ENCODE measurements at places on chromosomes 4 and X. TPM values are rescaled to one million over a fixed set of nuclear protein-coding genes. Genes with fewer than 3 reads are reported as not detected.

NLGN3 gene
- total RNA-seq: 3.5 TPM

DNA sequence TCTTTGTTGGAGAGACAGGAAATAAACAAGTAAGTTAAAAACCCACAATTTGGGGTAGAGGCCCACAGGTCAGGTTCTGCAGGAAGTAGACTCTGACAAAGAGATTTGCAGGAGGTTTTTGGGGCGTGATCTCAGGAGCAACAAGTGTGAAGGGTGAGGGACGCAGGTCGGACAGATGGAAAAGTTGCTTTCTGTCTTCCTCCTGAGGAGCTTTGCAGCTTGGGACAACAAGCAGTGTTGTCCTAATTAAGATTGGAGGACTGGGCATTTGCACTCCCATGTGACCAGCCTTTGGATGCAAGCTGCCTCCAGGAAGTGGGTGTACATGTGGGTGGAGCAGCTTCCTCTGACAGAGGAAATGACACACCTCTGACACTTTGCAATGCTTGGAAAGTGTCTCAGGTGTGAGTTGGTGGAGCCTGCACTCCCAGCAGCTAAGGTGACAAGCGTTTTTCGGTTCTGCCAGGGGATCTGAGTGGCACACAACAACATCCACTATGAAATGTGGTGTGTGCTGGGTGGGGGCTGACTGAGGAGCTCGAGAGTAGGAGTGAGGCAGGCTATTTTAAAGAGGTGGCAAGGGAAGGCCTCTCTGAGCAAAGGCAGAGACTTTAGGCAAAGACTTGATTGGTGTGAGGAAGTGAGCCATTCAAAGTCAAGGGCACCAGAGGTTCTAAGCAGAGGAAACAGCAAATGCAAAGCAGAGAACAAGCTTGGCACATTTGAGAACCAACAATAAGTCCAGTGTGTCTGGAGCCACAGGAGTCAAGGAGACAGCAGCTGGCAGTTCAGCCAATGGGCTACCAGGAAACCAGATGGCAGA, 339.8 kb upstream of the GATB start:
- no peak overlapping the region for H3K4me3 ChIP-seq
- no peak for DNase-seq
- H3K27me3 ChIP-seq: no peaks in the 10 kb centered on the region
- H3K27ac ChIP-seq: no peak overlapping the region
- H3K36me3 ChIP-seq: no peaks in the 10 kb centered on the region

ASB12 gene
- 0.29 TPM for total RNA-seq

RAI2 gene
- total RNA-seq: 0.72 TPM

- H3K27ac ChIP-seq: no peak overlapping the region
- DNase-seq: no peak
- H3K36me3 ChIP-seq: no peaks in the 10 kb centered on the region
- peaks cover 2% of the 10 kb centered on the region for H3K4me1 ChIP-seq
- H3K27me3 ChIP-seq: no peaks in the 10 kb centered on the region
- H3K4me3 ChIP-seq: no peak overlapping the region
Measured at GRCh38 chr4:97239667-97239997, 903.6 kb downstream of the STPG2 start.

DNA sequence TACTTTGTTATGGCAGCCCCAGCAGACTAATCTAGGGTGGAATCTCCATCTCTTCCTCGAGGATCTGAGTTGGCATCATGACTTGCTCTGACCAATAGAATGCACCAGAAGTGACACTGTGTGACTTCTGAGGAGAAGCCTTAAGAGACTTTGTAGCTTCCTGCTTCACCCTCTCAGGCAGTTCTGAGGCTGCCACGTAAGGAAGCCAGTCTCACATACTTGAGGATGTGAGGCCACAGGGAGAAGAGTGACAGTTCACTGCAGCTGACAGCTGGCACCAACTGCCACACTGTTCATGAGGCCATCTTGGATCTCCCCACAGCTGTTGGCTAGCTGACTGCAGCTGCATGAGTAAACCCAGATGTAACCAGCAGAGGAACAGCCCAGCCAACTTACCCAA, 29.3 kb upstream of the BCOR start:
- H3K4me1 ChIP-seq: no peaks in the 10 kb centered on the region
- no peak overlapping the region for H3K4me3 ChIP-seq
- H3K36me3 ChIP-seq: peaks cover 13% of the 10 kb centered on the region
- H3K27me3 ChIP-seq: no peaks in the 10 kb centered on the region

DNA sequence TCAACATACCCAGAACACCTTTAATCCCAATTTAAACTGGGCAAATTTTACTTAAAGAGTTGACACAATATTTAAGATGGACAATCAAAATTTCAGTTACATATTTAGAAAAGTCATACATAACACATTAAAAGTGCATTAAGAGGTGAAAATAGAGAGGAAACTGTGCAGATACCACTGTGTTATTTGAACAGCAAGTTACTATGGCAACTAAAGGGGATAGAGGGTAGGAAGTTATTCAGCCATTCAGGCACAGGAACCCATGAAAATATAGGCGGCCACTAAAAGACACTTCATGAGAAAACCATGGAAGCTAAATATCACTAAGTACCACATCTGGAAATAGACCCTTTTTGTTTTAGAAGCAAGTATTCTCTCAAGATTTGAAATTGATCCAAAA, 75.1 kb downstream of the PDGFC start:
- no peaks in the 10 kb centered on the region for H3K27me3 ChIP-seq
- H3K27ac ChIP-seq: no peak overlapping the region
- H3K36me3 ChIP-seq: no peaks in the 10 kb centered on the region
- H3K4me1 ChIP-seq: no peaks in the 10 kb centered on the region

- H3K4me1 ChIP-seq: no peaks in the 10 kb centered on the region
- no peak overlapping the region for H3K27ac ChIP-seq
- no peaks in the 10 kb centered on the region for H3K36me3 ChIP-seq
- DNase-seq: no peak
Measured at GRCh38 chrX:29530501-29530900, 684.9 kb upstream of the MAGEB2 start.

ATP1B4 gene
- not detected for total RNA-seq

ASMT gene
- 1.4 TPM for total RNA-seq

GRCh38 chr4:39574946-39575345, 47.7 kb upstream of the UGDH start:
- H3K27me3 ChIP-seq: no peaks in the 10 kb centered on the region
- H3K36me3 ChIP-seq: peaks cover 4% of the 10 kb centered on the region
- H3K4me1 ChIP-seq: no peaks in the 10 kb centered on the region

DNA sequence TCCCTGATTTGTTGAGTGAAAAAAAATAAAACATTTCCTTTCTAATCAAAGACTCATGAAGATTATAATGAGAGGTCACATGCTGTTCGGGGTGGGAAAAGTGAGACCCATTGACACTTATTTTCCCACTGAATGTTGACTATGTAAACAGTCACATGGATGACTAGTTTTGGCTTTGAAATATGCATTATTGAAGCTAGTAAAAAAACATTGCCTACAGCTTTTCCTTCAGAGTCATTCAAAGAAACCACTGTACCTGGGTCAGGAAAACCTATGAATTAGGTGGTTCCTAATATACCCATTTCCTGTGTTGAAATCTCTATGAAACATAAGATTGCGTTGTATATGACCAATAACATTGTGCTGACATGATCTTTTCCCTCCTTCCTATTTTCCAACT, 251.2 kb downstream of the CFAP299 start:
- no peak for DNase-seq
- H3K27me3 ChIP-seq: no peaks in the 10 kb centered on the region
- no peaks in the 10 kb centered on the region for H3K4me1 ChIP-seq
- H3K27ac ChIP-seq: no peak overlapping the region

- peaks cover 13% of the 10 kb centered on the region for H3K36me3 ChIP-seq
- no peaks in the 10 kb centered on the region for H3K27me3 ChIP-seq
- H3K4me3 ChIP-seq: no peak overlapping the region
- no peak overlapping the region for H3K27ac ChIP-seq
- peaks cover 4% of the 10 kb centered on the region for H3K4me1 ChIP-seq
Measured at GRCh38 chr4:7803992-7804755, 135.5 kb downstream of the AFAP1 start.

DNA sequence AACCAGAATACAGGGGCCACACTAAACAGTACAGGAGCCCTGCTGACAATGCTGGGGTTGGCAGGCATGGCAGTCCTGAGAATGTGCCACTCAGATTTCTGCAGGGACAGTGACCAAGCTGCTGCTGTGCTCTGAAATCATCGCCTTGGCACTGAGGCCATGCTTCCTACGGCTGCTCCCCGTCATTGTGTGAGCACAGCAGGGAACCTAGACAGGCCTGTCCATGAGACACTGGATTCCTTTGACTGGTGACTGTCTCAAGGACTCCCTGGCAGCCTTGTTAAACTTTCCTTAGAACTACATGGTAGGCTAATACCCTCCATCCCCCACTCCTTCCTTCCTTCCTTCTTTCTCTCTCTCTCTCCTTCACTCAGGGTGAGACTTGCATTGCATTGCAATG, 111.4 kb downstream of the LUZP4 start:
- H3K4me3 ChIP-seq: no peak overlapping the region
- no peak overlapping the region for H3K27ac ChIP-seq
- no peaks in the 10 kb centered on the region for H3K36me3 ChIP-seq
- DNase-seq: peak; percentile 33

ODAPH gene
- total RNA-seq: not detected

CNGA1 gene
- 1.0 TPM for total RNA-seq
